ENCODE measurements at places on chromosomes 12 and 14. TPM values are rescaled to one million over a fixed set of nuclear protein-coding genes. Genes with fewer than 3 reads are reported as not detected.

Gene CCDC175
- 1.3 TPM for total RNA-seq

Gene SCAF11
- 34.1 TPM for total RNA-seq

- ATAC-seq, result no peak
Measured at GRCh38 chr12:58372298-58372697, 430.9 kb downstream of the ATP23 start.

GRCh38 chr12:122961531-122962329 is 4.5 kb downstream of the ABCB9 start:
- ATAC-seq, result no peak

GRCh38 chr12:131122631-131123030 is 168.9 kb downstream of the ADGRD1 start:
- no peak for ATAC-seq

- ATAC-seq, result no peak
Measured at GRCh38 chr14:100622708-100623485, 35.7 kb upstream of the BEGAIN start.

GRCh38 chr14:24085215-24085614 is 8.9 kb upstream of the PCK2 start:
- ATAC-seq, result no peak

DNA sequence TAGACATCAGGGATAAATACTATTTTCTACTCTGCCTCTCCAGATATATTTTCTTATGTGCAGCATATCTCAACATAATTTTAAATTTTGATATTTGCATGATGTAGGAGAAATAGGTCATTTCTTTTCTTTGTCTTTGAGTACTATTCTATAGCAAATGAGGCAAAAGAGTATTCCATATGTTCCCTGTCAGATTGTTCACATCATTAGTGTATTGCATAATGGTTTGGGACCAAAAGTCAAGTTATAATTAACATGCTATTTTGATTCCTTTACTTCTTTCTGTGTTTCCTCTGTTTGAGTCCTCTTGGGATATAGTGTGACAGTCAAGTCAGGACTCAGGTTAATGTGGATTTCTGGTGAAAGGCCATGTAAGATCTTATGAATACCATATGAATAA is 864.6 kb upstream of the FBXO33 start:
- no peak for ATAC-seq

DNA sequence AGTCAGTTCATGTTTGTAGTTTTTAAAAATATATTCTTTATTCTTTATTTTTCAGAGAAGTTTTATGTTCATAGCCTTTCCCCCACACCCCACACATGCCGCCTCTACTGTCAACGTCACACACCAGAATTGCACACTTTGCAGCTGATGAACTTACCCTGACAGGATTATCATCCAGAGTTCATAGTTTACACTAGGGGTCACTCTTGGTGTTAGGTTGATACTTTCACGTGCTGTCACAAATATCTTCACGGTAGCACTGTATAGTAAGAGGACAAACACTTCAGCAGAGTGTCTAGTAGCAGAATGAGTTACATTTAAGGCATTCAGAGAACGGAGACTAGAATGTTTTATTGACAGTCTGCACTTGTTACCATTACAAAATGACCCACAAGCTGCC is 5.1 kb downstream of the DPPA3 start:
- peak; percentile 85 for ATAC-seq

DNA sequence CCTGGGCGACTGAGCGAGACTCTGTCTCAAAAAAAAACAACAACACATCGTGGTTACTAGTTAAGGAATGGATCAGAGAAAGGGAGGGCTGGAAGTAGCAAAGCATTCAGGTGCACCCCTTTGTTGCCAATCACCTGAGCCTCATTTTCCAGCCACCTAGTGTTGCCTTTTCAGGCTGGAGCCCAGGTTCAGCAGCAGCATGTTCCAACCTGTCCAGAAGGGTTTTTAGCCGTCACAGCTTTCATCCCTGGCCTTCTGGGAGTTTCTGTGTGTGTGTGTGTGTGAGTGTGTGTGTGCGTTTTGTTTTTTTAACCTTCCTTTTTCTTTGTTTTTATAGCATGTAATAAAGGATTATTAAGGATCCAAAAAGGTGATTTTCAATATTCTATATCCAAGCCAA is 121.1 kb upstream of the ATF1 start:
- ATAC-seq, result no peak

DNA sequence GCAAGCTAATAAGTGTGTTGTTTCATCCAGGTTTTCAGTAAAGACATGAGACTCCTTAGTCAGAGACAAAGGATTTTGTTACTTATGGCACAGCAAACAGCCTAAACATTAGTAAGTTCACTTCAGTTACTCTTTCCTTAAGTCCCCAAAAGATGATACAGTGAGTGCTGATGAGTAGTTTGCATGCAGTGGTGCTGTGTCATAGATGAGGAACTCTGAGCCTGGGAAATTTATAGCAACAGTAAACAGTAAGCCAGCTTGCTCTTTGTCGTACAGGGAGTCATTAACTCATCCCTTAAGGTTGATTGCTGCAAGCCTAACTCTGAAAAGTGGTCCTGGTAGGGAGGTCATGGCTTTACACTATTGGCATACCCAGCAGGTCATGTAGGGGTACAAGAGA is 208.6 kb upstream of the OR4E1 start:
- no peak for ATAC-seq

GRCh38 chr12:111429828-111430432 is 24.2 kb downstream of the SH2B3 start:
- ATAC-seq, result no peak

DNA sequence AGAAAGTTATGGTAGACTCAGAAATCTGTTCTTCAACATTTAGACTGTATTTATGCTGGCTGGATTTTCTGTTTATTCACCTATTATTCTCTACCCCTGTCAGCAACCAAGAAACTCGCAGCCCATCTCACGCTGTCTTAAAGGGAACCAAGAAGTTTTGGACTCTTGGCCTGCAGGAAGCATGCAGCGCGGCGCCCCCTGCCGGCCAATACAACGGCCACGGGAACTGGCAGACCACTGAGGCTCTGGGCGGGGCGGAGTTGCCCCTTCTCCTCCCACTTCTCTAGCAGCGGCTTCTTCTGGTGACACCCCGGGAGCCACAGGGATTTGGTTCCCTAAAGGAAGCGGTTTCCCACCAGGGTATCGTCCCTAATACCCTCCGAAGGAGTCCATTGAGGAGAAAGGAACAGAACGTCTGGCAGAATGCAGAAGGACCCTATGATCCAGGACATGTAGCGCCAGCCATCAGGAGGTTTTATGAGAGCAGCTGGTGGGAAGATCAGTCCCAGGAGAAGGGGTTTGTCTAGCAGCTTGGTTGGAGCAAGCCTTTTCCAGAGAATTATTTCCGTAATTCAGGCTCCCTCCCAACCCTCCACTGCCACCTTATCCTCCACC is 21.0 kb upstream of the RNASE2 start:
- ATAC-seq, result no peak

GRCh38 chr12:452667-453210 is 7.0 kb upstream of the B4GALNT3 start:
- ATAC-seq, result peak; percentile 27
